ENCODE measurements at places on chromosomes 16 and 17. TPM values are rescaled to one million over a fixed set of nuclear protein-coding genes. Genes with fewer than 3 reads are reported as not detected.

DNA sequence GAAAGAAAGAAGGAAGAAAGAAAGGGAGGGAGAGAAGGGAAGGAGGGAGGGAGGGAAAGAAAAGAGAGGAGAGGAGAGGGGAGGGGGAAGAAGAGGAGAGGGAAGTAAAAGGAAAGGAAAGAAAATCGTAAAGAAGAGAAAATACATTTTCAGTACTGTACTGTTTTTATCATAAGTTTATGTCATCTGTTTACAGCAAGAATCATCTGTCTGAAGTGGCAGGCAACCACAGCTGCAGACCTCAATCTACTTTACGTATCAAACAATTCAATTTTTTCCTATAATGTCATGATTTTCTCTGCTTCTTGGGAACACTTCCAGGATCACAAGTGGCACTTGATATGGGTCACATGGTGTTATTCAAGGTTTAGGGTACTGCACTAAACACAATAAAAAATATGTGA, 58.3 kb downstream of the USP32 start:
- no peak for DNase-seq

GRCh38 chr16:63361032-63361624, 1324.9 kb upstream of the CDH8 start:
- DNase-seq = peak; percentile 21

GRCh38 chr16:65463652-65464260, 341.9 kb upstream of the CDH11 start:
- no peak for DNase-seq

The PGAP3 gene
- polyA plus RNA-seq = 50.8 TPM

DNA sequence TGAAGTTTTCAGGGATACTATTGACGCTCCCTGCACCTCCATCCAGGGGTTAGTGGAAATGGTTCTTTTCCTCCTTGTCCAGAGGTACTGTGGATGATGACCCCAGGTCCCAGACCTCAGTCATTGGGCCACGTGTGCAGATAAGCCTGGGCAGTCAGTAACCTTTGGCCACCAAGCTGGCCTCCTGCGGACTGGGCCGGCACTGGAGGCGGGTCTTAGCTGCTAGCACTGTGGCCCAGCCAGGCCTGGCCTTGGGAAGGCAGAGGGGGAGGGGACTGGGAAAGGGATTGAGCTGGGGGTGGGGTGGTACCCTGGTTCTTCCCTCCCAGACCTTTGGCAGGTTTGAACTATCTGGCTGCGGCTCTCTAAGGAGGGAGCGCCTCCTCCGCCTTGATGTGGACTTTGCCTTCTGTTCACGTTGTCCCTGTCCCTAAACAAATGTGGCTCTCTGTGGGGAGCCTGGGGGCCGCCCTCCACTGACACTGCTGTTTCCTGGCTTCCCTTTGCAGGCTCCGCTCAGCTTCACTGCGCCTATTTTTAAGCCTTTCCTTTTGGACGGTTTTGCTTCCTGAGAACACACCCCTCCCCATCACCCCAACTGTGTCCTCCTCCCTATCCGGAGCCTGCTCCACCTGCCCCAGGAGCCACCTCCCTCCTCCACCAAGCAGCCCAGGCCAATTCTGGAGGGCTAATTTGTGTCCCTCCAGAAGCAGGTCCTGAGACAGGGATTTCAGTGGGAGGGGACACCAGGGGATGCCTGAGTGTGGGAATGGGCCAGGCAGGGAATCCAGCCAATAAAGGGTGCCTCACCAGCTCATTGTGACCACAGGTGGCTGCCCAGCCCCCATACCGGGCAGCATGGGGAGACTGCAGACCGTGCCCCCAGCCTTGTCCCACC, 251.9 kb downstream of the SEC14L1 start:
- no peak for DNase-seq

DNA sequence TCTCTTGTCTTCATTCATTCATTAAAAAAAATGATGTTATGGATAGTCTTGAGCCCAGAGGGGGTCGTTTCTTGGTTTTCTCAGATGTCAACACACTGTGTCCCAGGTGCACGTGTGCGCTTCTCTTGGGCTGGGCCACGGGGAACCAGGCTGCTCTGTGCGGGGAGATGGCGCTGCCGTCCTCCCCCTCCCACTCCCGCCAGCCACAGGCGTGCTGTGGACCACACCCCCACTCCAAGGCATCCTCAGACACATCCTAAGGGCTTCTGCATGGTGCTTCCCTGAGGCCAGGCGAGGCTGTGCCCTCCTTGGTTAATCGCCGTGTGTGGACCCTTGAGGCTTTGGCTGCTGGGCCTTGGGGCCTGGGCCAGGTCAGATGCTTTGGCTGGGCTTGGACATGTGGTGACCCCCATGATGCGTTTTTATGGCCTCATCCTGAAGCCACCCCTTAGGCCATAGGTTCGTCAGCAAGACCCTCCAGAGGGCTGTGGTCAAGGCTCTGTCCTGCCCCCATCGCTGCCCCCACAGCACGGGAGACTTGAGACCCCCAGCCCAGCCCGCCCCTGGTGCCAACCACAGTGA, 245.7 kb upstream of the CIBAR2 start:
- DNase-seq = no peak

DNA sequence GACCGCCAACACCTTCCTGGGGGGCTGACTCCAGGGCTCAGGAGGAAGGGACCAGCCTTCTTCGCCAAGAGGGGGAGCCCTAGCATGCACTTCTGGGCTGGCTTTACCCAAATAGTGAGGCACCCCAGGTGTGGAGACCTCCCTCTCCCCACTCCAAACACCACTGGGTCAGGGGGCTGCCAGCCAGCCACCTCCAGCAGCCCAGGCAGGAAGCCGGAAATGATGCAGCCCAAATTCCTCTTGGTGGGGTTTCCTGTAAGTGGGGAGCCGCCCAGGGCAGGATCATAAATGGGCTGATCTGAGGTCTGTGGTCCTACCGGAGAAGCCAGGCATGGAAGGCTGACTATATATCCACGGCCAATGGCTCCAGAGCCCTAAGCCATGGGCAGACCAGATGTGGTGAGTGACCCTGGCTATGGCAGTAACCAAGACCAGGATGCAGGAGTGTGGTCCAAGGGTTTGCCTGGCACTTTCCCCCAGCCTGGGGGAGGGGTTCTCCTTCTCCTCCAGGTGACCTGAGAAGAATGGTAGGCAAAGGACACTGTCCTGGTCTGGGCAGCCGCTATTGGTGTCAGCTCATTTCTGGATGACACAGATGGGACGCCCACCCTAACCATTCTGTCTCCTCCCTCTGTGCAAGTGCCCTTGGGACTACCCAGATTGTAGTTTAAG, 4.2 kb downstream of the GIT1 start:
- no peak for DNase-seq

The LHX1 gene
- polyA plus RNA-seq = 105 TPM

GRCh38 chr16:15900357-15900756, 12.0 kb upstream of the CEP20 start:
- no peak for DNase-seq

DNA sequence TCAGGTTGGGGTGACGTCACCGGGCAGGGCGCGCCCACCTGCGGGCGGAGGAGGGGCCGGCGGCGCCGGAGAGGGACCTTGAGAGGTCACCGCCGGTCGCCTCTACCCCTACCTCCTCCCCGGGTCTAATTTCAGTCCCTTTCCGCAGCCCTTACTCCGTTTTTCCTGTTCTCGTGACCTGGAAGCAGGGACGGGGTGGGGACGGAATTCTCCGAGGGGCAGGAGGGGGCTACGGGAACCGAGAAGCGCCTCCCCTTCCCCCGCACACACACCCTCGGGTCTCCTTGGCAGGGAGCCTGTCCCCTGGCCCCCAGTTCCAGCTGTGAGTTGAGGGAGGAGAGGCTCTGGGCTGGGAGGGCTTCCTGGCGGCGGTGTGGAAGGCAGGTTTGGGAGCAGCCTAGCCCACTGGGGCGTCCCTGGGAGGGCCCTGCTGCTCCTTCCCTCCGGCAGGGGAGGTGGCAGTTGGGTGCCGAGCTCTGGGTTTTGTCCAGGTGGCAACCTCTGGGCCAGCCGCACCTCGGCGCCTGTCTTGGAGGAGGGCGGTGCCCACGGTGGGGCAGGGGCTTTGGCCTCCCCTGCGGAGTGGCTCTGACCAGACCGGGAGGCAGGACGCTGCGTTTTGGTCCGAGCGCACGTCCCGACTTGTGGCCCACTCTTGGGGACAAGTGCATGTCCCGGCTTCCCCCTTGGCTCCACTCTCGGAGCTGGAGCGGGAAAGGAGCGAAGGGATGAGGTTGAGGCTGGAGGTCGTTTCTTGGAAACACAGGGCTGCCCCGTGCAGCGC, 773 bp downstream of the SYNGR3 start:
- DNase-seq = no peak

DNA sequence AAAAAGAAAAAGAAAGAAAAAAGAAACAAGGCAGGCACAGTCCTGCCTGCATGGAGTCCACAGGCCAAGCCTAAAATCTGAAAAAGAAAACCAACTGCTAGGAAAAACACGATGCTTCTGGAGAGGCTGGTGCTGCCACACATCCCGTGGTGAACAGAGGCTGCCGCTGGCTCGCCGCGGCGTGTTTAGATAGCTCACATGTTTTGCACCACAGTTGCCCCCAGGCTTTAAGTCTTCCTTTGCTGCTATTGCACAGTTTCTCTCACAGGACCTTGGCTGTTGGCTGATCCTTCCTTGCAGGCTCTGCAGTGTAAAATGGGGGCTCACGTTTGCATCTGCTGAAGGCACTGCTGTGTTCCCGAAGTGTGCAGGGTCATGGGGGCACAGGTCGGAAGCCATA, 8.6 kb downstream of the SLC6A4 start:
- DNase-seq = no peak

DNA sequence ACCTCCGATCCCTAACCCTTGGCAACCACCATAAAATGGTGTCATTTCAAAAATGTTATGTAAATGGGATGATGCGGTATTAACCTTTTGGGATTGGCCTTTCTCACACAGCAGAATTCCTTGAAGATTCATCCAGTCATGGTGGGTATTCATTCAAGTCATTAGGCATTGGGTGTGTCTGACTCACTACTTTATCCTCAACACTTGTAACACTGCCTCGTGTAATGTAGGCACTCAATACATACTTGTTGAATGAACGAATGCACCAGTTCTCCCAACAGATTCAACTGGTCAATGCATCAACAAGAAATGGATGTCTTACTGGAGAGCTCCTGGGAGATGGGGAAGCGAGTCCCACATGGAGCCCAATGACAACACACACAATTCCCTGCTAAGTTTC, 21.8 kb upstream of the GAN start:
- DNase-seq = no peak

DNA sequence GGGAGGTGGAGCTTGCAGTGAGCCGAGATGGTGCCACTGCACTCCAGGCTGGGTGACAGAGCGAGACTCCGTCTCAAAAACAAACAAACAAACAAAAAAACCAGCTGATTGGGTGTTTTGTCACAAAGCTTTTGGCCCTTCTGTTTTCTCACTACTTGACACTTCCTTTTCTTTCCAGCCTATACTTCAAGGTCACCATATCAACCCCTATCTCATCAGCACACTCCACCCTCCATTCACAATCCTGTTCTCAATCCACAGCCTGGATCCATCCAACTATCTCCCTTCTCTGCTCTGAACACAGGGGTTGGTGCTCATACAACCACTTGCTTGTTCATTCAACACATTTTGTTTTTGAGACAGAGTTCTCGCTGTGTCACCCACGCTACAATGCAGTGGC, 6.6 kb upstream of the MED11 start:
- DNase-seq = no peak

DNA sequence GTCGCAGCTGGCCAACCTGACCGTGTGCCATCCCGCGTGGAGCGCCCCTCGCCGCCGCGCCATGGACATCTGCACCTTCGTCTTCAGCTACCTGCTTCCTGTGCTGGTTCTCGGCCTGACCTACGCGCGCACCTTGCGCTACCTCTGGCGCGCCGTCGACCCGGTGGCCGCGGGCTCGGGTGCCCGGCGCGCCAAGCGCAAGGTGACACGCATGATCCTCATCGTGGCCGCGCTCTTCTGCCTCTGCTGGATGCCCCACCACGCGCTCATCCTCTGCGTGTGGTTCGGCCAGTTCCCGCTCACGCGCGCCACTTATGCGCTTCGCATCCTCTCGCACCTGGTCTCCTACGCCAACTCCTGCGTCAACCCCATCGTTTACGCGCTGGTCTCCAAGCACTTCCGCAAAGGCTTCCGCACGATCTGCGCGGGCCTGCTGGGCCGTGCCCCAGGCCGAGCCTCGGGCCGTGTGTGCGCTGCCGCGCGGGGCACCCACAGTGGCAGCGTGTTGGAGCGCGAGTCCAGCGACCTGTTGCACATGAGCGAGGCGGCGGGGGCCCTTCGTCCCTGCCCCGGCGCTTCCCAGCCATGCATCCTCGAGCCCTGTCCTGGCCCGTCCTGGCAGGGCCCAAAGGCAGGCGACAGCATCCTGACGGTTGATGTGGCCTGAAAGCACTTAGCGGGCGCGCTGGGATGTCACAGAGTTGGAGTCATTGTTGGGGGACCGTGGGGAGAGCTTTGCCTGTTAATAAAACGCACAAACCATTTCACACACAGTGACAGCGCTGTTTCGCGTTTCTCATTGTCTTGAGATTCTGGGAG, 2.0 kb upstream of the ZACN start:
- no peak for DNase-seq

The CAPN15 gene
- polyA plus RNA-seq = 37.7 TPM

The NOG gene
- 1.9 TPM for polyA plus RNA-seq

The SLC4A1 gene
- polyA plus RNA-seq = 13.1 TPM
